ENCODE measurements at places on chromosomes 5 and 9. TPM values are rescaled to one million over a fixed set of nuclear protein-coding genes. Genes with fewer than 3 reads are reported as not detected.

DNA sequence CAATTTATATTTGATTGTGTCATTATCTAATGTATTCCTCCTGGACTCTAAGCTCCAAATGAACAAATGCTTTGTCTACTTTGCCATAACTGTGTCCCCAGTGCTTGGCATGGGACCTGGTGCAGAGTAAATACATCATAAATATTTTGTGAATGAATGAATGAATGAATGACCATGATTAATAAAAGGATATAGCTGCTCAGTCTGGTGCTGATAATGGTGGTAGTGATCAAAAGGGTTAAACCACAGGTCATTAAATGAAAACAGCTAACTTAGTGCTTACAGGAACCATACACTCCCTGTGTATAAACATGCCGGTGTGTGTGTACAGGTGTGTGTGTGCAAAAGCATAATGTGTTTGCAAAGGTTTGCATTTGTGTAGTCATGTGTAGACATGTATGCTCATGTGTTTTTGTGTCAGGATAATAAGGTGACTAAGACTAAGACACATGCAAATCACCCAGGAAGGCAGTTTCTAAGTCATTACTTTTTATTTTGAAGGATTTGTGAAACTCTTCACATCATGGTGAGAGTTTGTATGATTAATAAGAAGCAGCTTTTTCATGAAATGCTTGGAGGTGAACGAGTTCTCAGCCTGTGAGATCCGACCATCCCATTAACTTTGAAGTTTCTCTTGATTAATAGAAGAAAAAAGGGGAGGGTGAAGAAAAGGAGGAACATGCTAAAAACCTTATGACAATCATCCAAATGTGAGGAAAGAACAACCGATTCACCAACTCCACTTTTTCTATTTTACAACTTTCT is 24.6 kb downstream of the SPARC start:
- peak; percentile 10 for DNase-seq

GRCh38 chr9:110030632-110031031 is 177.3 kb downstream of the C9orf152 start:
- peak; percentile 79 for DNase-seq

DNA sequence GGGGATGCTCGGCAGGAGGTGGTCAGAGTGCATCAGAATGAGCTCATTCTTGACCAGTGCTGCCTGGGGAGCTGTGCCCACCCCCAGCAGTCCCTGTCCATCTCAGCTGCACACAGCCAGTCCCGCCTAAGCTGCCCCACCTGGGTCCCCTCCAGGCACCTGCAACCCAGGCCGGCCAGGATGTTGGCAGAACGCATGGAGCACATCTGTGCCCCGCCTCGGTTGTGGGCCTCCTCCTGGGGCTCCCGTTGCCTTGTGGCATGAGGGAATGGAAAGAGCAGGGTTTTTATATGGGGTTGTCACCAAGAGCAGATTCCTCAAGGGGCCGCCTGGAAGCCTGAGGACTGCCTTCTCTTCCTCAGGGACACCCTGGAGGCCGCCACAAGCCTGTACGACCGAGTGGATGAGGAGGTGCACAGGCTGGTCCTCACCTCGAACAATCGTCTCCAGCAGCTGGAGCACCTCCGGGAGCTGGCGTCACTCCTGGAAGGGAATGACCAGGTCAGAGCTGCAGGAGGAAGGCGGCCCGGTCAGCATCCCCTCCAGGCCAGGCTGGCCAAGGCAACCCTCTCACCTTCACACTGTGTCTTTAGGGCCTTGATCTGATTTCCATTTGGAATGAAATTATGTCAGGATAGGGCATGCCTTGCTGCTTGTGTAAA is 34.8 kb upstream of the LRRC14B start:
- no peak for DNase-seq

DNA sequence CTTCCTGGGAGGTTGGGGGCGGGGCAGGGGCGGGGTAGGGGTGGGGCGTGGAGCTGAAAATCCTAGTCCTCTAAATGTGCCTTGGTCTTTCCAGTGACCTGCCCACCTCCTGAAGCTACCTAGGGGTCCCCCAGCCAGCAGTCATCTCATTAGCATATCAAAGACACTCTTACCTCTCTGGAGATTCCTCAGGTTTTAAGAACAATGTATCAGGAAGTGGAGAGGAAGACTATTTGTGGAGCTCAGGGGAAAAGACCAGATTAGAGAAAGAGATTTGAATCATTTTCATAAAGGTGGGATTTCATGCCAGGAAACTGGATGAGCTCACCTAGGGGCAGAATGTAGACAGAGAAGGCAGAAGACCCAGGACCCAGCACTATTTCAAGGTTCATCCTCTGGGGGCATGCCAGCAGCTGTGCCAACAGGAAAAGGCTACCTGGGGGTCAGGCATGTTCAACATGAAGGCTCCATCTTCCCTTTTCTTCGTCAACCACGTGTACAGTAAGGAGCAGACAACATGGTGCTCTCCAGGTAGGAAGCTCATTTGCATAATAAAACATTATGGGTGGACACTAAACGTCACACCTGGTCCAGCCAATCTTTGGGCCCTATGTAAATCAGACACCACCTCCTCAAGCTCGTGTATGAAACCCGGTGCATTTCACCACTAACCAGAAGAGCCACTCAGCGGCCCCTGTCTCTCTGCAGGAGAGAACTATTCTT is 6.9 kb downstream of the GMCL2 start:
- no peak for DNase-seq

- peak; percentile 89 for DNase-seq
Measured at GRCh38 chr9:22203371-22204138, 194.4 kb upstream of the CDKN2B start.

DNA sequence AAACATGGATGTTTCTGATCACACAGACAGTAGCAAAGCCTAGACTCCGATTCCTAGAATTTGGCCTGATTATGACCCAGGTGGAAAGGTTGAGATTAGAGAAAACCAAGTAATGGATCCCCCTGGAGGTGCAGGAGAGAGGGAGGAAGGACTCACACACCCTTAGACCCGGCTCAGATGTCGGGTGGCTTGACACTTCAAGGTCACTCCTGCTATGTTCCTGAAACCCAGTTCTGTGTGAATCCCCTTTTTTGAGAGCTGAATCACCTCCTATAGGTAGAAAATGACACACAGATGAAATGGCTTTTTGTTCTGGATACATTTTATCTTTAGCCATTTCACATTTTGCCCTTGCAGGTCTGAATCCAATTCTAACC is 192.8 kb downstream of the ARRDC3 start:
- DNase-seq = no peak

GRCh38 chr5:63648376-63648775 is 313.9 kb downstream of the HTR1A start:
- DNase-seq = no peak

DNA sequence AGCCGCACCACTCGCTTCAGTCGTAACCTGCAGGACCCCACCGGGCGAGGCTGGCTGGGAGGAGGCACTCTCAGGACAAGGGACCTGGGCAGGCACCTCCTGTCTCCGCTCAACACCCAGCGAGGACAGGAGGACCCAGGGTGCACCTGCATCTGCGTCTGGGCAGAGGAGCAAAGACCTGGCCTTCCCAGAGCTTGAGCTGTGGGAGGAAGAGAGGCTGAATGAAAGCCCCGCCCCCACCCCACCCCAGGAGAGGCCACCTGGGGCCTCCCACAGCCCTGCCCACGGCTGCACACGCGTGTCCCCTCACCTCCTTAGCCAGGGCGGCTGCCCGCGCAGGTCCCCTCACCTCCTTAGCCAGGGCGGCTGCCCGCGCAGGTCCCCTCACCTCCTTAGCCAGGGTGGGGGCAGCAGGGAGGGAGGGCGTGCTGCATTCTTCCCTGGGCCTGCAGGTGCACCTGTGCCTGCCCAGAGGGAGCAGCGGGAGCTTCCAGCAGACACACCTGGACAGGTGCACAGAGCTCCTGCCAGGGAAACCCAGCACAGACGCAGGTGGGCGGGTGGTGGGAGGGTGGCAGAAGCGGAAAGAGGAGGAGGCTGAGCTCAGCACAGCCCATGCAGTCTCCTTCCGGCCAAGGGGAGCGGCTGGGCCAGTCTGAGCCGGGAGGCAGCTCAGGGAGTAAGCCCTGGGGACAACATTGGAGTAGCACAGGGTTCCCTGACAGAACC is 18.5 kb upstream of the SLC12A7 start:
- DNase-seq = no peak

GRCh38 chr9:110266795-110267194 is 10.5 kb upstream of the TXN start:
- DNase-seq = no peak

GRCh38 chr5:101517795-101518194 is 614.7 kb upstream of the ST8SIA4 start:
- DNase-seq = no peak

DNA sequence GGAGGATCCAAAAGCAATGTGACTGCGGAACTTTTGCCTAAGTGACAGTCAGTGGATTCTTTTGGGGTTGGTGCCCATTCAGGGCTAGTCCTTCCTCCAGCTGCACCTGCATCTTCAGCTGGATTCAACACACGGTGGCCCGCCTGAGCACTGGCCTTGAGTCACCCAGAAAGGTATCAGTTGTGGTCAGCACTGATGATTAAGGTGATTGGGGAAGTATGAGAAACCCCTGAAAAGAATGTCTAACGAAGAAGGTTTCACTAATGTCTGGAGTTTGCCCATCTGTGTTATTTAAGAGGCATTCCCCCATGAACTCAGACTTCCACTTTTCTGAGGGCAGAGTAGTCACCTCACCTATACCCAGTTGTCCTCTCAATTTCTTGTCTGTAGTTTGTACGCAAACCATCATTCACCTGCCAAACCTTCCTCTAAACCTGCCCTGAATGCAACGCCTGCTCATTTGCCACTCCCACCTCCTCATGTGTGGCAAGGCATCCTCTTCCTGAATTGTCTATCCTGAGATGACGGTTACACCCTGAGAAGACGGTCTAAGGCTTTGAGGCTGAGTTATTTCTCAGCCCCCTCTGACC is 27.2 kb downstream of the CSF2 start:
- DNase-seq = no peak

DNA sequence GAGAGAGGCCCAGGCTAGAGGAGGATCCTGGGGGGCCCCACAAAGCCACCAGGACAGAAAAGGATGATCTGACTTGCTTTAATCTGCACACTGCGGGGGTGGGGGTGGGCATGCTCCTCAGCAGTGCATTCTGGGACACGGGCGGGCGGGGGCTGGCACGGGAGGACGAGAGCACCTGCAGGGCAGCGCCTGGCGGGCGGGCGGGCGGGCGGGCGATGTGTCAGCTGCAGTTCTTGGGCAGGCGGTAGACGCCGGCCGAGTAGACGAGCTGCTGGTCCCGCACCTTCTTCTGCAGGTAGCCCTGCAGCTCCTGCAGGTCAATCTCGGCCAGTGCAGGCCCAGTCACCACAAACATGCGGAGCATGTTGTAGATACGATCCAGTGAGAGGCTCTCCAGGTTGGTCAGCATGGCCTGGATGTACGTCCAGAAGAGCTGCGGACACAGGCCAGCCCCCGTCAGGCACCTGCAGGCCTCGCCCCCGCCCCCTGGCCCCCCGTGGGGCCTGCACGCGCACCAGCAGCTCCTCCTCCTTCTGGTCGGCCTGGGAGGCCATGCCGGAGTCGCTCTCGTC is 3.0 kb upstream of the TMEM210 start:
- DNase-seq = no peak

DNA sequence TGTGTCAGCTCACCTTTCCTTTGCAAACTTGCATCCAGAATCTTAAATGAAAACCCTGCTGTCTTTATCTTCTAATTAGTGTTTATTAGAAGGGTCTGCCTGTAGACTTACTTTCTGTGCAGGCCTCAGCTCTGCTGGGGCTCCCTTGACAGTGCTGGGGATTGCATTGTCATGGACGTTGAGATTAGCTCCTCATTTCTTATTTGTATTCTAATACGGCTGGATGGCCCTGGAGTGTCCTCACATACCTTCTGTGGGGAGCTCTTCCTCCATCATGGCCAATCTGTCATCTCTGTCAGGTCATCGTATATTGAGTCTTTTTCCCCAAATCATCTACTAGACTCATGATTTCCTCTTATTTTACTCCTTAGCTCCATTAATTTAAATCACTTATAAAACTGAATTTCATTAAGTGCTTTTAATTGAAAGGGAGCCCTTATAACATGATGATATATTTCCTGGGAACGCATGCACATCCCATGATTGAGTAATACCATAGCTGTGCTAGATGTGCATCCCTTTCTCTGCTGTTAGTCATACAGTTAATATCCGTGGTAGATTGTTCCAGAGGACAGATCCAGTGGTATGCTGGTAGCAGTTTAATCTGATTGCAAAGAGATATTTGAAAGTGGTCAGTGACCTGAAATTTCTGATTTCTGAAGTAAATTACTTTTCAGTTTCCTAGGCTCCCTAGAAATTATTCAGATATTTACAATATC is 61.6 kb downstream of the ICE1 start:
- DNase-seq = peak; percentile 29

GRCh38 chr5:60521376-60522291 is 178.3 kb downstream of the DEPDC1B start:
- no peak for DNase-seq

GRCh38 chr9:83379045-83379444 is 159.2 kb downstream of the FRMD3 start:
- no peak for DNase-seq

GRCh38 chr9:121674952-121675351 is 23.5 kb downstream of the DAB2IP start:
- DNase-seq = no peak

DNA sequence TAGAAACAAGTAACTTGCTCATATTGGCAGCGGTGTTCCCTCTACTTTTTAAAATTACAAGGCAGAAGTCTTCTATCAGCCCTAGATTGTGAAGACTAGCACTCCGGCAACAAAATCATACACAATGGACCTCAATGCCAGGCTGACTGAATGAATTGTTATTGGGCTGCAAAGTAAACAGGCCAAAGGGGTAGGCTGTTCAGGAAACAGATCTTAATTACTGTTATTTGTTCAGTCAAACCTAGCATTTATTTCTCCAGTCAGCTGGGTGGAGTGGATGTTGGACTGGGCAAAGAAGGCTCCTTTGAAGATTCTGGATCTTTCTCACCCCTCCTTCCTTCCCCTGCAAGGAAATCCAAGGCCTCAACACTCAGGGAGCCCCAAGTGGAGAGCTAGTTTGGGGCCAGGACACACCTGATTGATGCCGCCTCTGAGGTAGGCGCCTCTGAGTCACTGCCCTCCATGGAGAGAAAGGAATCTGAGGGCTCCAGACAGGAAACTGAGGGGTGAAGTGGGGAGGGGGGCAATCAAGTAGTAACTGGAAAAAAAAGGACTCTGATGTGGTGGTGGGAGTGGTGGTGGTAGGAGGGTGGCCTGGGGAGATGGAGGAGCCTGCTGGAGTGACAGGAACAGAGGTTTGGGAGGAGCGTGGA is 35.5 kb downstream of the SERINC5 start:
- DNase-seq = no peak

DNA sequence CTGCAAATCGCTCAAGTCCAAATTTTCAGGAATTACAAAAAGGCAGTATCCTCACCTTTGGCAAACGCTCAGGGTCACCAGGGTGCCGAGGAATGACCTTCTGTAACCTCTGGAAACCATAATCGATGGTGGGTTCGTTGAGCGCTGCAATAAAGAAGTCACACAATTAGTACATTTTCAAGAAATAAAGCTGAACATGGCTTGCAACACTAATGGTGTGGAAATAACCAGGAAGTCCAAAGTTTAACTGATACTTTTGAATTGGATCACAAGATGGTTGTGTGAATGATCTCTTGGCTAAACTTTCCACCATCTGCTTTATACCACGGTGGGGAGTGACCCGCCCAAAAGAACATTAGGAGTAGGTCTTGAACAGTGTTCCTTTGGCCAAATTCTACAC is 368.7 kb downstream of the EBF1 start:
- no peak for DNase-seq

The C9 gene
- total RNA-seq = under 0.01 TPM

The MYORG gene
- 0.83 TPM for total RNA-seq

The UBE2QL1 gene
- not detected for total RNA-seq

The CCDC69 gene
- total RNA-seq = 4.0 TPM

The TXNDC8 gene
- total RNA-seq = not detected

The PDZD2 gene
- total RNA-seq = 0.33 TPM

The PRLR gene
- total RNA-seq = 0.33 TPM

The PRPF4 gene
- total RNA-seq = 25.1 TPM
